Testis (tissue), 5 donors: ENCODE measurements at places on chromosomes 5 and 9.
A peak's percentile ranks its signal among the peaks of the same experiment; 100 is the strongest.

GRCh38 chr5:41637869-41638268, 127.5 kb upstream of the PLCXD3 start:
- DNase-seq = no peak

- no peak for DNase-seq
Measured at GRCh38 chr9:36974731-36975130, 59.3 kb downstream of the PAX5 start.

GRCh38 chr5:119255571-119256356, 100.1 kb upstream of the TNFAIP8 start:
- DNase-seq = no peak

- DNase-seq = no peak
Measured at GRCh38 chr9:133286523-133286922, 11.5 kb upstream of the ABO start.

GRCh38 chr5:127963233-127963632, 120.3 kb upstream of the SLC12A2 start:
- DNase-seq = no peak

GRCh38 chr5:151234476-151235238, 10.8 kb upstream of the CCDC69 start:
- DNase-seq = peak; percentile 82

DNA sequence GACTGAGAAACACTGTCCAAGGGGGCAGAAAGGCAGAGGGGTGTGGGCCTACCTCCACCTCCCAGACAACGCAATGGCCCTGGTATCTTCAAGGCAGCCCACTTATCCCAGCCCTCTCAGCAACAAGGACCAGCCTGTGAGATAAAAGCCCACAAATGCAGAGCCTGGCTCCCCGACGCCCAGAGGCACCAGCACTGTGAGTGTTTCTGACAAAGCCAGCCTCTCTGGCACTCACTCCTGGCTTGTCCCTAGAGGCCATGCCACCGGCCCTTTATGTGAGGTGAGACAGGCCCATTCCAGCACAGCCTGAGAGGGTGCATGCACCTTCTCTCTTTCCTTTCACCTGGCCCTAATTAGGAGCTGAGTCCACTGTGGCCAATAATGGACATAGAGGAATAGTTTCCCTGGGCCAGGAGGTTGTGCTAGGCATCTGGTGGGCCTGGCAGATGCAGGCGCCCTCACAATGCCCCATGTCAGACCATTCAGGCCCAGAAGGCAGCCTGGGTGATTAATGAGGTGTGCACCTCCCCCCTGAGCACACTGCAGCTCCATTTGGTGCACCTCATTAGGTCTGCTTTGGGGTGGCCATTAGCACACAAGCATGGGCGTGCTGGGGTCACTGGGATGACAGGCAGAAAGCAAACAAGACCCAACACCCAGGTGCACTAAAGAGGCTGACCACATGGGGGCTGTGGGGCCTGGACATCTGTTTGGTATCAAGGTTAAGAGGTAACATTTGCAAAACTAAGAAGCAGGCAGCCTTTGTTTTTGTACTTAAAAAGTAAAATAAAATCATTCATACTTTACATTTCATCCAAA, 176.0 kb downstream of the MED10 start:
- DNase-seq = no peak

- DNase-seq = no peak
Measured at GRCh38 chr9:90092508-90092907, 487.7 kb downstream of the GADD45G start.
